ENCODE measurements at places on chromosomes 2 and 18. TPM values are rescaled to one million over a fixed set of nuclear protein-coding genes. Genes with fewer than 3 reads are reported as not detected.
A peak's percentile ranks its signal among the peaks of the same experiment; 100 is the strongest.

DNA sequence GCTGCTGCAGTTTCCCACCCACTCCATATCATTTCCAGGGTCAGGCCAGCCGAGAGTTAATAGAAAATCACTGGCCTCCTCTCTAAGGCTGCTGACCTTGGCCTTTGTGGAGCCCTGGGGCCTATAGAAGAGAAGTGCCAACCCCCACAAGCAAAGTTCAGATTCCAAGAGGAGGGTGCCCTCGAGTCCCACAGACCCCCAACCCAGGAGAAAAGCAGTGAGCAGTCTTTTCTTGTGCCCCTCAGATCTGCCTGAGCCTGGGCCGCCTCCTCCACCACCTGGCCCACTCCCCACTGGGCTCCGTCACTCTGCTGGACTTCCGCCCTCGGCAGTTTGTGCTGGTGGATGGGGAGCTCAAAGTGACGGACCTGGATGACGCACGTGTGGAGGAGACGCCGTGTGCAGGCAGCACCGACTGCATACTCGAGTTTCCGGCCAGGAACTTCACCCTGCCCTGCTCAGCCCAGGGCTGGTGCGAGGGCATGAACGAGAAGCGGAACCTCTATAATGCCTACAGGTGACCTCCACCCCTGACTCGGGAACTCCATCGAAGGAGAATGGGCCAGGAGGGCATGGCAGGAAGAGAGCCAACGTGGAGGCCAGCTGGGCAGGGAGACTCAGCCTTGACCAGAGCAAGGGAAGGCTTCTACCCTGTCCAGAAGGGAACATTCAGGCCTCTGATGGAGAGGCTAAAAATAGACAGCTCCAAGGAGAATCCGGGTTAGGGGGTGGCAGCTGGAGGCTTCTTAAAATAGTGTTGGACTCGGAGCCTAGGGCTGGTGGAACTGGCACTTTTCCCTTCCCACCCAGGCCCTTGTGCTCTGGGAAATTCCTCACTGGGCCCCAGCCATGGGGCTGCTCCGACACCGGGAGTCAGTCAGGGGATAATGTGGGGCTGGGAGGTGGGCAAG is 6.2 kb downstream of the PKDCC start:
- DNase-seq = no peak

GRCh38 chr2:46952171-46952570 is 36.6 kb upstream of the MCFD2 start:
- no peak for DNase-seq

GRCh38 chr2:142980246-142981068 is 103.0 kb downstream of the KYNU start:
- peak; percentile 61 for DNase-seq

DNA sequence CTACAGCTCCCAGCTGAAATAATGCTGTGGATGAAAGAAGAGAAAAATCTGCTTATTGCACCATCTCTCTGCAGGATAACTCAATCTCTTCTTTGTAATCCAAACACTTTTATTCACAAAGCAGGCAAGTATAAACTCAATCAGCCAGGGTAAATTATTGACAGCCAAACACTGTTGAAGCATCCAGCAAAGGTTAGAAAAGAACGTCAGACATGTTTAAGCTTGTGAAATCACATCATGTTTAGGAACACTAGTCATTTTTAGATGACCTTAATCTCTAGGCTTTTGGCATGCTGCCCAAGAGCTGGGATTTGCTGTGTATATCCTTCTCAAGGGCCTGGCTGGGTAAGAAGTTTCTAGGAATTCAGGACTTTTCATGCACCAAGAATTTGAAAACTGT is 1148.1 kb upstream of the FANCL start:
- no peak for DNase-seq

DNA sequence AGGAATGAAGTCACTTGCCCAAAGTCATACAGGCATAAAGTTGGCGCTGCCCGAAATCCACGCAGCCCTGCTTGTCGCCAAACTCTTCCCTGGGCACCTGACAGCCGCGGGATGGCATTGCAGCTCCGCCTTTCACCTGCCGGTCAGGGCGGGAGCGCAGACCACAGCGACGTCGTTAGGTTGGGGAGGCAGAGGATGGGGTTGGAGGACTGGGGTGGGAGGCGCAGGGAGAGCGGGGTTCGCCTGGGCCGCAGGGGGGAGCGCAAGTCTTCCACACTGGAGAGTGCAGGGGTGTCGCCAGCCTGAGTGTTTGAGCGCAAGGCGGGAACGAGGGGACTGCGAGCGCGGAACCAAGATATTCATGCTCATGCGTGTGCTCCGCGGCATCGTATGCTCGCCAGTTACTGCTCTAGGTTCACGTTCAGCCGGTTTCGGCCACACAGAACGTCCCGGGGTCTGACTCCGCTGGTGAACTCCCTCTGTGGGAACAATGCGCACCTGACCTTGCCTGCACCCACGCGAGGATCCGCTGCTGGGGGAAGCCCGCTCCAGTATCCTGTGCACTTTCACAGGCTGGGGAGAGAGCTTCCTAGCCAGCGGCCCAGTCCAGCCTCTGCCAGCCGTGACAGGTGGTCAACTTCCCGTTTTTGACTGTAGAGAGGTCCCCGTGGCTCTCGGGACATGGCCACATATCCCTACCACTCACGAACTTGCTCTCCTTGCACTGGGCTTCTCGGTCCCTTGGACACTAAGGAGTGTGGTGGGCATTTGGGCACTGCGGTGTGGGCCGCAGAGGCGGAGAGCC is 767 bp upstream of the NPPC start:
- DNase-seq = no peak

DNA sequence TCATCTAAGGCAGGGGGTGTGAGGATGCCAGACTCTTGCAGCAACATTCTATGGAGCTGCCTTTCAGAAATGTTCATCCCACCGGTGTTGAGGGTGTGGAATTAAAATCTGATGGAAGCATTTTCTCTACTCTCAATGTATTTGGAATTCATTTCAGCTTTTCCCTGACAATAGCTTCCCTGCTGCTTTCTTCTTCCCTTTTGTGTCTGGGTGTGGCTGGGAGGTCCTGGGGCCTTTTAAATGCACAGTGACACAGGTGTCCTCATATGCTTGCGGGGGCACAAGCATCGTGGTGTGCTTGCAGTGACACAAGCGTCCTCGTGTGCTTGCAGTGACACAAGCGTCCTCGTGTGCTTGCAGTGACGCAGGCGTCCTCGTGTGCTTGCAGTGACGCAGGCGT is 43.4 kb upstream of the ASB18 start:
- no peak for DNase-seq

DNA sequence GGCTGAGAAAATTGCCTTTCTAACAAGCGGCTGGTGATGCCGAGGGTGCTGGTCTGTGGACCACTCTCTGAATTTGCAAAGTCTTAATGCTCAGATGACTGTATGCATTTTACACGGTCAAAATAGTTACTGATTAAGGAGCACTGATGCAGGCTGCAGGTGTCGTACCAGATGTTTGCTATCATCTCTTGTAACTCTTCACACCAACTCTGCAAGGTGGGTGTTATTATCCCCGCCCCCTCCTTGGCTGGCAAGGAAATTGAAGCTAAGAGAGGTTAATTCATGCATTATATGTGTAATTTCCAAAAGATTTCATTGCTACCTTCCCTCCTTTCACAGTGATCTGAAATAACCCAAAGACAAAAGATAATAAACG is 13.0 kb upstream of the LBH start:
- no peak for DNase-seq

GRCh38 chr2:118112771-118113334 is 24.6 kb downstream of the INSIG2 start:
- DNase-seq = peak; percentile 97

DNA sequence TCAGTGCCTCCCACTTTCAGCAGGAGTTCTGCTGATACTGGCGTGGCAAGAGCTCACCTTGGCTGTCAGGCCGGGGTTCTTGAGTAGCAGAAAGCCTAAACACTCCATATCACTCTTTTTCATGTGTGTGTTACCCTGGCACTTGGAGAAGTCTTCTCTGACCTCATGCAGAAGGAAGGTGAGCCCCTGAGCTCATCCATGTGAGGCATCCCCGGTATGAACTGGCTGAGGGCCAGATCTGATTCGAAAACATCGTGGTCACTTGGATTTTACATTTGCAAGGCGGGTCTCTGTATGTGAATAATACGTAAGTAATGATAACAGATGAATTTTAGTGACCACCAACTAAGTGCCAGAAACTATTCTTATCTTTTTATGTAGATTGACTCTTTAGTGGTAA is 93.6 kb downstream of the RAPGEF4 start:
- peak; percentile 68 for DNase-seq

DNA sequence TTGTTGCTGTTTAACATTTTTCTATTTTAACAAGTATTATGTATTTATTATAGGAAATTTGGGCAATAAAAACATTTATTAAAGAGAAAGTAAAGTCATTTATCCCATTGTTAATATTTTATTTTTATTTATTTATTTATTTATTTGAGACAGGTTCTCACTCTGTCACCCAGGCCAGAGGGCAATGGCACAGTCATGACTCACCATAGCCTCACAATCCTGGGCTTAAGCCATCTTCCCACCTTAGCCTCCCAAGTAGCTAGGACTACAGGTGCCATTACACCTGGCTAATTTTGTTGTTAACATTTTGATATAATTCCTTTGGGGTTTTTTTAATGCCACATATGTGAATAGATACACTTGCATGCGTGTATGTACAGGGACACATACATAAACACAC is 165.9 kb upstream of the STON1 start:
- DNase-seq = no peak

GRCh38 chr2:207768866-207769596 is 675 bp downstream of the FZD5 start:
- DNase-seq = peak; percentile 42

DNA sequence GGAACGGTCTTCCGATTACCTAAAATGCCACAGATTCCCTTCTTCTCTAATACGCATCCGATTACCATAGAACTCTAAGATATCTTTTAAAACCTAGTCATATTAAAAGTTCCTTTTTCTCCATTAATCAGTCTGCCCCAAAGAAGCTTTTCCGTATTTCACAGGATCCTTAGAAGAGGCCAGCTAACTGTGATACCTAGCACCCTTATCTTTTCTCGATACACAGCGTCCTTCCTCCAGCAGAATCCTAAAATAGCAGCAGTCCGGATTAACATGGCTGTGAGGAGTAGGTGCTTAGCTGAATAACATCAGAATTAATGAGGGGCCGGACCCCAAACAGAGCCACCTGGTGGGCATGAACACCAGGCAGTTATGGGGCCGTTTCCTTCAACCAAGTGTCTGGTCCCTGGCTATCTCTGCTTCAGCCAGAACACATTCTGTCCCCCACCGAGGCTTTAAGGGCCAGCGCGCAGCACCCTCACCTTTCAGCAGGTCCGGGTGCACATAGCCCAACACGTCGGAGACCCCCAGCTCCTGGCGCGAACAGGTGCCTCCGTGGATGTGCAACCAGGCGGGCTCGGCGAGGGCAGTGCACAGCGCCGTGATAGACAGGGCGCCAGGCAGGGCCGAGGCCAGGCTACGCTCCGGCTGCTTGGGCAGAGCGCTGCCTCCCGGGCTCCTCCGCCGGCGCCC is 995 bp downstream of the TMEM127 start:
- no peak for DNase-seq

- DNase-seq = no peak
Measured at GRCh38 chr2:181607629-181608590, 49.0 kb downstream of the CERKL start.

DNA sequence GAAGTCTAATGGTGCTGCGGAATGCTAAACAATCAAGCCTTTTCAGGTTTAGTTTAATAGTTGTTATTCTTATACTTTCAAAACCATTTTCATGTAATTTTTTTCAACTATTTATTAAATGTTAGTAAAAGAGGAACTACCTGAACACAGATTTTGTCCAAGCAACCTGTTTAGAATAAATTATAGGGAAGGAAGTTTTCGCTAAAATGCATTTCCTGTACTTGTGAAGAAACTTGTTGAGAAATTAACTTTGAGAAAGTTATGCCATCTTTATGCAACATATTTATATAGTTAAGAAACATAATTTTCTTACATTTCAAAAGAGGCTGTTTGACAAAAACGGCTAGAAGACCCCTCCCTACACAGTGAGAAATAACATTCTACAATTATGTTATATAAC is 16.6 kb downstream of the MAP4K4 start:
- DNase-seq = no peak

DNA sequence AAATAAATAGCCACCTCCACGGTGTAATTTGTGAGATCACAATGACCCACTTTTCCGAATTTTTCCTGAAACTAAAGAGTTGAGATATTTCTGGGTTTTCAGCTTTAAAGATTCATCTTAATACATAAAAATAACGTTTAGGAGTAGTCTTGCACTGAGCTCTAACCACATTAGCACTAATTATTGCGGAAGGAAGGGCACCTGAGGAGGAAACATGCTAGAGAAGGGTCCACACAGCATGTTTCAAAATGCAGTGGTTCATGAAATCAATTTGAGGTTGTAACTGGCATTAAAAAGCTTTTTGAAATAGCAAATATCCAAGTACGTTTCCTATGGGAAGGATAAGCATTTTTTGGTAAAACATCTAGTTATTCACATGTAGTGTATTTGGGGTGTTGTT is 8.4 kb downstream of the INPP4A start:
- DNase-seq = no peak

DNA sequence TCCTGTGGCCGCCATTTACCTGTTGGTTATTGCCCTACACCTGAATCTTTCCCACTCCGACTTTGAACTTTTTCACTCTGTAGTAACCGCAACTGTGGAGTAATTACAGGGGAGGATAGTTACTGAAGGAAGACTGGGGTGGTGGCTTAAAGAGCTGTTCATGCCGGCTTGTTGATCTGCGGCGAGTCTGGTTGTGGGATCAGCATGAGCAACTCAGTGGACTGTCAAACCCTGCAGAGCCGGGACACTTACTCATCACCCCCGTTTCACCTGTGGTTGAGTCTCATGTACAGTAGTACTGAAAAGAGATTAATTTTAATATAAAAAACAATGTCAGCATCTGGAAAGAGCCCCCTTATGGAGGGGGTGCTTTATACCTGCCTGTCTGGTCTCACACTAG is 2.1 kb downstream of the ASB1 start:
- DNase-seq = no peak

GRCh38 chr18:57789090-57789489 is 14.0 kb downstream of the ATP8B1 start:
- DNase-seq = no peak

The ERLEC1 gene
- 76.3 TPM for total RNA-seq

The SLC11A1 gene
- total RNA-seq = not detected

The GPR17 gene
- 0.45 TPM for total RNA-seq

The TNFRSF11A gene
- total RNA-seq = 3.4 TPM

The ASPRV1 gene
- total RNA-seq = 0.10 TPM

The CTNNA2 gene
- 0.31 TPM for total RNA-seq

The ARHGAP25 gene
- not detected for total RNA-seq

The IMMT gene
- total RNA-seq = 83.8 TPM

The NXPH2 gene
- total RNA-seq = 34.5 TPM

The POTEC gene
- 0.98 TPM for total RNA-seq

The MREG gene
- 8.9 TPM for total RNA-seq

The FARSB gene
- total RNA-seq = 51.8 TPM

The HOXD4 gene
- total RNA-seq = 3.9 TPM

The ARHGAP28 gene
- 20.4 TPM for total RNA-seq

The SLC5A7 gene
- total RNA-seq = not detected
